Erythroblast (primary cell): ENCODE measurements at places on chromosomes 3 and 15.

DNA sequence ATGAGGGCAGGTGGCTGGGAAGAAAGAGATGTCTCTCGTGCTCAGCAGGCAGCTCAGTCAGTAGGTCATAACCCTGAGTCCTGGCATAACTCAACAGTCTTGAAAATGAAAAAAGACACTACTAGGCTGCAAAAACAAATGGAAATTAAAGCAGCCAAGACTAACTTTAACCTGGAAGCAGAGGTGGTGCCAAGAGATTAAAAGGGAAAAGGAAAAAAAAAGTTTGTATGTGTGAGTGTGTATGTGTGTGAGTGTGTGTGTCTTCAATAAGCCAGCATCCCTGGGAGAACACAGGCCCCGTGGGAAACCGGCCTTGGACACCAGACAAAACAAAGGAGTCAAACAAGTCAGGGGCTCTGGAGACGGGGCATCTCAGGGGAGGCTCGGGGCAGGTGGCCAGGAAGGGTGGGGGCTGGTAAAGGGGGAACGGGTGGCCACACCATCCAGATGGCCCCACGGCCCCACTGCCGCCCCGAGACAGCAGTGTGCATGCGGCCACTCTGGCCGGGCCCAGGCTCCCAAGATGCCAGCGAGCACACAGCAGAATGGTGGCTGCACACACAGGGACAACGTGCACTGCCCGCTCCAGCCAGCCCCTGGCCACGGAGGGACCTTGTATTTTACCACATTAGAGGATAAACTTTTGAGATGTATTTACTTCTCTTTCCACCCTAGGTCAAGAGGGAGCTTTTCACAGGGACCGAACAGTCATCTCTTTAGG is 23.8 kb downstream of the CYFIP1 start:
- no peak for DNase-seq

DNA sequence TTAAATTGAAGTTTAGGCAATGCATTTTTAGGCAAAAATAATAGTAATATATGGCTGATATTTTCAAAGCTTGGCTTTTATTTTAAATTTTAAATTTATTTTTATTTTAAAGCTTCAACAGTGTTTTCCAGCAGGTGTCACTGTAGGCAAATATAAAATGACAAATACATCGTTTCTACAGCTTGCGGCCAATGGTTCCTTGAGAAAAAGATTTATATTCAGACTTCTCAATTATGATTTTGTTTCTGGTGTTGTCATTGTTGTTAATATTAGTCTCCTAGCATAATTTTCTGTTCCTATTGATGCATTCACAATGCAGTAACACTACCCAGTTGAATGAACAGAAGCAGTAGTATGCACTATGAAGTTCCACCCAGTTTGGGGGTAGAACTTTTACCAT is 220.7 kb upstream of the DNAJC19 start:
- DNase-seq: peak; percentile 37

- no peak for DNase-seq
Observed at GRCh38 chr3:98798820-98799219, 35.7 kb downstream of the ST3GAL6 start.

DNA sequence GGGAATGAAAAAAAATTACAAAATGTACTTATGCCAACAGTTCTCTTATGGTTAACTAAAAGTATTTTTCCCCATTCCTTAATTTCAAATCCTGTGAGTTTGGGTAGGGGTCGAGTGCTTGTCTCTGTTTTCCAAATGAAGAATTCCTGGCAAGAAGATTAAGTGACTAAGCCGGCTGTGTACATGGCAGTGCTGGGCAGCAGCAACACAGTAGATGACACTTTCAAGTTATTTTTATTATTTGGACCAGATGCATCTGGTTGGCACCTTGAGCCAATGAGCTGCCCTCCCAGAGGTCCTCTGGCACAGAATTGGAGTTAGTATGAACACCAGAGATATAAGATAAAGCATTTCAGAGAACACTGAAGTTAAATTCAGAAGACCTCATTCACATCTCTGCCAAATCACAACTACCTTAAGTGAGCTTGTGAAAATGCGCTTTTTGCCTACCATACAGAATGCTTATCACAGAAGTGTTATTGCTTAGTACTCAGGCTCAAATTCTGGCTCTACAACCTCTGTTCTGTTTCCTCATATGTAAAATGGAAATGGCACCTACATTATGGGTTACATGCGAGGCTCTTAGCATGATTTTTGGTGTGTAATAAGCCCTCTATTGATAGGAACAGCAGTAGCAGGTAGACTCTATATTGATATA is 256.9 kb downstream of the UBE2E2 start:
- no peak for DNase-seq

DNA sequence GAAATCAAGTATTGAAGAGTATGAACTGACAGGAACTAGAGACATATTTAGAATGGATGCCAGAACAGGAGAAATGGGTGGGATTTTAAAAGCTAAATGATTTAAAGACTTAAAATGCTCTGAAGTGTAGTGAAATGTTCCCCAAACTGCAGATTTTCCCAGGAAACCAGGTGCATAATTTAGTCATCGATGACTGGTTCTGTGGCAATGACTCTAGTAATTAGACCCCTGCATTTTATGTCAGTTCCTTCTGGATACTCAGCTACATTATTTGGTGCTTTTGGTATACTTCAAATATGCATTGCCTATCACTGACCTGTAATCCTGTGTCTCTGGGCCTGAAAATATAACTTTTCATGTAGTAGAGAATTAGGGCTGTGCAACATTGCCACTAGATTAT is 16.8 kb downstream of the AGTR1 start:
- no peak for DNase-seq

DNA sequence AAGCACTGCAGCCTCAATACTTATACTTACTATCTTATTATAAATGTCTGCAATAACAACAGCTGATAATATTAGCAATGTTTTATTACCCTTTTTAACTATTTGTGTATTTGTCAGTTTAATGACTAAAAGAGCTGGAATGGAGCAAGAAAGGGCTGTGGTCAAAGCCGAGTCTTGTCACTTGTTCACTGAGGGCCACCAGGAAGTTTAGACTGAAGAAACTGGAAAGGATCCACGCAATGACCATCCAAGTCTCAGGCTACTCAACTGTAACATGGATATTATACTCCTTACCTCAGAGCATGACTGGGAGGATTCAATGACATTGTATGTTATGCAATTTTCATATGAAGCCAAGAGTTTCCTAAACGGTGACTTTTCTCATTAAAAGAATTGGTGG is 90.4 kb downstream of the TJP1 start:
- no peak for DNase-seq

DNA sequence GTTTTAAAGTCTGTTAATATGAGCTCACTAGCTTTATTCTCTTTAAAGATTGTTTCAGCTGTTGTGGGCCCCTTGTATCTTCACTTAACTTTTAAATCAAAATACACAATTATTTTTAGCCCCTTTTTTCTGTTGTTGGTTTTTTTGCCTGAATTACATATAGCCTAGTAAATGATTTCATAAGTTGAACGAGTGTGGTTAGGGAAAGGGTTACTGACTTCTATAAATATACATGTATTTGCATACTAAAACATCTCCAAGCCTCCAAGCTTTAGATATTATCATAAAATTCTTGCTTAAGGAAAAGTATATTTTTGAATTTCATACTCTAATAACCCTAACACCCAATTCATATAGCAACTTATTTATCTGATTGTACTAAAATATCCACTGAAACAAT is 73.2 kb upstream of the ARL6 start:
- no peak for DNase-seq

- peak; percentile 41 for DNase-seq
Observed at GRCh38 chr15:89367485-89368451, 33.1 kb upstream of the POLG start.

DNA sequence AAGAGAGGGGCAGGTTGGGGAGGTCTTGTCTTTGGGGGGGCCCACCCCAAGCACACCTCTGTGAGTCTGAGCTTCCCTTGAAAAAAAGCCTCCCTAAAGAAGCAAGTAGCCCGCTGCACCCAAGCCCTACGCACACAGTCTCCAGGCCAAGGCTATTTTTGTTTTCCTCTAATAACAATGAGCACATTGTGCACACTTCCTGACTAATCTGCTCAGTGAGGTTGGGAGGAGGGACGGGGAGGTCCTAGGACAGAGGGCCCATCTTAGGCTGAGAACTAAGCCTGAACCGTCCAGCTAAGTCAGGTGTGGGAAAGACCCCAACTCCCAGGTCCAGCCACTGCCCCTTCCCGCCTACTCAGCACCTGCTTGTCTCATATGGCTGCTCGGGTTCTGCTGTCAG is 87.2 kb downstream of the HMG20A start:
- DNase-seq: no peak

DNA sequence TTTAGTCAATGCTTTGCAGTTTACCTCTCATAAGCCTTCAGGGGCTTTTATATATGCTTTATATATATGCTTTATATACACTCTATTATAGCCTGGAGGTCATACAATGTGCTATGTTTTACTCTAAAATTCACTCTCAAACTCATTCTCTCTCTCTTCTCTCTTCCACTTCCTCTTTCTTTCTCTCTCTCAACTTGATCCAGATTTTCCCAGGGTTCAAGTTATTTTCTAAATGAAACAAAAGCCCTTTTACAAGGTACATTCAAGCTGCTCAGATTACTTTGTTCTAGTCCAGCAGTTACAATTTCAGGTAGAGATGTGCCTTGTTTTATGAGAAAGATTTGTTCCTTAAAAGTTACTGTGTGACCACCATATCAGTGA is 79.6 kb upstream of the ACP3 start:
- no peak for DNase-seq

DNA sequence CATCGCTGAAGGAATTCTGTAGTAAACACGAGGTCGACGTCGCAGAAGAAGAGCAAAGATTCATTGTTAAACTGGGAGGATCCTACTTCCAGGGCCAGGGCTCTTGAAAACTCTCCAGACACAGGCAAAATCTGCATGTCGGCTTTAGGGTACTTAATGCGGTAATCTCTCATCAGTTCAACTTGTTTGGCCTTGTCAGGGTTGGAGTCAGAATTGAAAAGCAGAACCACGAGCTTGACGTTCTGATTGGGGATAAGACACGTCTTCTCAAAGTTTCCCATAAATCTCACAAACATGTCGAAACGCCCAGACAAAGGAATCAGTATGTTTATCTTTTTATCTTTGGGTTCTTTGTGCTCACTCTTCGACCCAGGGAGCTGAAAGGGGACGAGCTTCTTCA is 74.0 kb downstream of the CHSY1 start:
- no peak for DNase-seq

DNA sequence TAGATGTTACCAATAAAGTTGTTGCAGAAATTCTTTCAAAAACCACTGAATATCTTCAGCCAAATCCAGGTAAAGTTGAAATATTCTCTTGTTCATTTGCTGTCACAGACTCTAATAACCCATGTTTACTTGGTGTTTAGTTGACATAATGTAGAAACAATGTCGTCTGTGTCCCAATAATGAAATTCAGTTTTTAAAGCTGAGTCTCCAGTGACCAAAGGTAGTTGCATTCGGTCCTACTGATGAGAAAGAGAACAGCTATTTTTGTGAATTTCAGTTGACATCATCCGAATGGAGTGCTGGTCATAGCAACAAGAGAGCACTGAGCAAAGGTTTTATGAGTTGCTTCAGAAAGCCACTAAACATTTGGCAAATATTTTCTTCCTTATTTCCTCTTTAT is 88.8 kb upstream of the ADAMTSL3 start:
- DNase-seq: no peak

GRCh38 chr3:69853027-69853426 is 113.8 kb downstream of the MITF start:
- no peak for DNase-seq

DNA sequence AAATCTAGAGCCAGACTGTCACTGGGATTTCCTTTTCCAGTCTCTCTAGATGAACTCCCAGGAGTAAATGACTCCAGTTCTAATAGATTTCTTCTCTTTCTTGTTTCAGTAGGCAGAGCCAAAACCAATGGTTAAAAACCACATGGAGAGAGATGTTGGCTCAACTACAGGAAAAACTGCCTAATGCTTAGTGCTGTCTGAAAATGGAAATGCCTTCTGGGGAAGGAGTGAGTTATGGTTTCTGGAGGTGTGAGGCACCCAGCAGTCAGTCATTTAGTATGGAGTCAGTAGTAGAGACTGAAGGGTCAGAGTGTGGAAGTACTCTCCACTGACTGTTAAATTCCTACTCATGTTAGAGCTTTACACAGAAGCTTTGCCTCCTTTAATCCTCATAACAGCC is 136.7 kb downstream of the CCNL1 start:
- no peak for DNase-seq

DNA sequence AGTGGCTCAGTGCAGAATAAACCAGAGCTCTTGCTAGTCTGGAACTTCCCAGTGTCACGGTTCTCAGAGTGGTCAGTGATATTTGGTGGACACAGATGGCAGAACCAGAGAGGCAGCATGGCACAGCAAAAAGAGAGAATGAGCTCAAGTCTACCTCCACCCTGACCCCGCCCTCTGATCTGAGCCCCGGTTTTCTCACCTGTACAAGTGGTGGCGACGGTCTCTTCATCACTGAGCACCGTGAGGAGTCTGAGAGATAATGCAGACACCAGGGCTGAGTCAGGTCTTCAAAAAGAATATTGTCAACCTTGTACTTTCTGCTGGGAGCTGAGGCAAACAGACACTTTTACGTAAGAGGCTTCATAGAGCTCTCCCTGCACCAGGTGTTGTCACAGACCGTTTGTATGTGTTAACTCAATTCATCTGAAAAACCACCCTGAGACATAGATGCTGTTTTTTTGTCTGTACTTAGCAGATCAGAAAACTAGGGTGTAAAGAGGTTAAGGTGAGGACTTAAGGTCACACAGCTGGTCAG is 13.2 kb downstream of the FGD5 start:
- DNase-seq: no peak

DNA sequence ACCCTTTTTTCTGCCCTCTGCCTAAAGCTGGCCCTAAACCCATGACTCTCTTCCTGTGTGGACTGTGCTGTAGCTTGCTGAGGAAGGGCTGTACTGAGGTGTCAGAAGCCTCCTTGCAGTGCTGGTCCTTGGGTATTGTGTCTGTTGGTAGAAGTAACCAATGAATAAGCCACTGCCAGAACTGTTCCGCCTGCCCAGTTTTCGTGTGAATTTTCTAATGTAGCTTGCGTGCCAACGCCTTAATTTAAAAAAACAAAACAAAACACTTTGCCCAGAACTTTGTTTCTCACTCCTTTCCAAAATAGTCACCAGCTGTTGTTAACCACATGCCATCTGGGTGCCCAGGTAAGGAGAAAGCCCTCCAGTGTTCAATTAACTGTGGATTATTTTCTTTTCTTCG is 101.9 kb downstream of the KLHL25 start:
- DNase-seq: no peak

DNA sequence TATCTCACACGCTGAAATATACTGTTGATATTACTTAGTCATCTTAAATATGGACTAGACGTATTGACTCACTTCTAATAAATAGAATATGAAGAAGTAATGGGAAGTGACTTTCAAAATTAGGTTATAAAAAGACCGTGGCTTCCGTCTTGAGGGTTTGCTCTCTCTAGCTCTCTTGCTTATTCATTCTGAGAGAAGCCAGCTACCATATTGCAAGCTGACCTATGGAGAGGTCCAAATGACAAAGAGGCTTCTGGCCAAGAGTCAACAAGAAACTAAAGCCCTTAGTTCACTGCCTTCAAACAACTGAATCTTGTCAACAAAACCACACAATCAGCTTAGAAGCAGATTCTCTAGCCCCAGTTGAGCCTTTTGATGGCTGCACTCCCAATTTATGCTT is 46.1 kb downstream of the SLC9C1 start:
- no peak for DNase-seq
